ENCODE measurements at places on chromosomes 11 and 22. TPM values are rescaled to one million over a fixed set of nuclear protein-coding genes. Genes with fewer than 3 reads are reported as not detected.

C11orf86 gene
- total RNA-seq = not detected

SPDYC gene
- not detected for total RNA-seq

SEC14L6 gene
- not detected for total RNA-seq

NPAS4 gene
- not detected for total RNA-seq

OR8G1 gene
- not detected for total RNA-seq

OR5AN1 gene
- not detected for total RNA-seq

MPPED1 gene
- 12.7 TPM for total RNA-seq

TRIM48 gene
- total RNA-seq = not detected

RASSF10 gene
- total RNA-seq = 0.49 TPM

PACSIN2 gene
- total RNA-seq = 31.8 TPM

GSTT2 gene
- total RNA-seq = 0.76 TPM

SLC7A4 gene
- 0.35 TPM for total RNA-seq

MOGAT2 gene
- total RNA-seq = 53.2 TPM

HYOU1 gene
- total RNA-seq = 141 TPM

MS4A6A gene
- total RNA-seq = 42.4 TPM

C22orf15 gene
- not detected for total RNA-seq

P2RY2 gene
- total RNA-seq = 2.6 TPM

CTSC gene
- total RNA-seq = 24.3 TPM

EIF3F gene
- total RNA-seq = 82.2 TPM

CCS gene
- total RNA-seq = 22.6 TPM

PLAAT3 gene
- total RNA-seq = 62.7 TPM

C11orf42 gene
- total RNA-seq = not detected

OR51E2 gene
- not detected for total RNA-seq

FOSL1 gene
- 1.2 TPM for total RNA-seq

CD82 gene
- total RNA-seq = 33.7 TPM

BDNF gene
- total RNA-seq = not detected

TSPAN32 gene
- total RNA-seq = not detected

A4GALT gene
- total RNA-seq = 3.5 TPM

DEFB108B gene
- not detected for total RNA-seq

PGM2L1 gene
- 0.92 TPM for total RNA-seq

MMP10 gene
- not detected for total RNA-seq

NRIP3 gene
- 0.37 TPM for total RNA-seq

IGSF9B gene
- 0.23 TPM for total RNA-seq

TBC1D10A gene
- total RNA-seq = 9.2 TPM

NXPE1 gene
- total RNA-seq = not detected

COPB1 gene
- total RNA-seq = 77.8 TPM

OR6A2 gene
- not detected for total RNA-seq

P4HA3 gene
- 1.0 TPM for total RNA-seq

Data from right lobe of liver (tissue), 6 donors.